ENCODE measurements at places on chromosomes 6 and 20. TPM values are rescaled to one million over a fixed set of nuclear protein-coding genes. Genes with fewer than 3 reads are reported as not detected.

The C6orf132 gene
- total RNA-seq = 1.2 TPM

DNA sequence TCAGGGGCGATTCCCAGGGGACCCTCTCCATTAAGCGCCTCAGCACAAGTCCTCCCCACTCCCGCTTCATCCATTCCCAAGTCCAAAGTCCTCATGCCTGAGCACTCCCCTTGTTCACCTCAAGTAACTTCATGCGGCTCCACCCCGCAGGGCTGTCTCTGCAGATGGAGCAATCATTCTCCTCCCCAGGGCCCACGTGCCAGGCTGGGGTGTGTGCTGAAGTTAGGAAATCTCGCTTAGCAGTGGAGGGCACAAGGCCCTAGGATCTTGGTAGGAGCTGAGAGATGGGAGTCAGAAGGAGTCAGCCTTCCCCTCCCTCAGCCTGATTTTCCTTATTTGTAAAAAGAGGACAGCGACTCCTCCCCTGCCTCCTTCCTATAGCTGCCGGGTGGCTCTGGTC lies 3.5 kb downstream of the TGM3 start:
- H3K4me3 ChIP-seq = no peak overlapping the region
- no peaks in the 10 kb centered on the region for H3K36me3 ChIP-seq
- H3K4me1 ChIP-seq = no peaks in the 10 kb centered on the region
- no peak overlapping the region for H3K27ac ChIP-seq
- no peaks in the 10 kb centered on the region for H3K27me3 ChIP-seq

- no peaks in the 10 kb centered on the region for H3K27me3 ChIP-seq
- H3K27ac ChIP-seq = no peak overlapping the region
- no peaks in the 10 kb centered on the region for H3K36me3 ChIP-seq
Measured at GRCh38 chr6:119132261-119132981, 54.0 kb upstream of the FAM184A start.

The JARID2 gene
- total RNA-seq = 5.0 TPM

The LHFPL5 gene
- not detected for total RNA-seq

The FNDC11 gene
- total RNA-seq = 1.0 TPM

GRCh38 chr6:54053881-54054391 lies 57.3 kb upstream of the MLIP start:
- H3K36me3 ChIP-seq = no peaks in the 10 kb centered on the region
- peak; percentile 92 for DNase-seq
- H3K4me1 ChIP-seq = peaks cover 3% of the 10 kb centered on the region
- no peaks in the 10 kb centered on the region for H3K27me3 ChIP-seq
- peak overlapping the region; percentile 0 for H3K4me3 ChIP-seq
- H3K27ac ChIP-seq = peak overlapping the region; percentile 58

The GPR63 gene
- 3.0 TPM for total RNA-seq

The GTPBP2 gene
- total RNA-seq = 111 TPM

The DSN1 gene
- 8.3 TPM for total RNA-seq

- H3K4me3 ChIP-seq = no peak overlapping the region
- no peaks in the 10 kb centered on the region for H3K27me3 ChIP-seq
- H3K4me1 ChIP-seq = peaks cover 3% of the 10 kb centered on the region
Measured at GRCh38 chr20:1402149-1402548, 9.3 kb upstream of the FKBP1A start.

GRCh38 chr20:37786043-37786442 lies 92.2 kb downstream of the CTNNBL1 start:
- H3K4me3 ChIP-seq = no peak overlapping the region
- H3K27ac ChIP-seq = no peak overlapping the region
- DNase-seq = no peak
- no peaks in the 10 kb centered on the region for H3K36me3 ChIP-seq

The SLC22A7 gene
- total RNA-seq = not detected

DNA sequence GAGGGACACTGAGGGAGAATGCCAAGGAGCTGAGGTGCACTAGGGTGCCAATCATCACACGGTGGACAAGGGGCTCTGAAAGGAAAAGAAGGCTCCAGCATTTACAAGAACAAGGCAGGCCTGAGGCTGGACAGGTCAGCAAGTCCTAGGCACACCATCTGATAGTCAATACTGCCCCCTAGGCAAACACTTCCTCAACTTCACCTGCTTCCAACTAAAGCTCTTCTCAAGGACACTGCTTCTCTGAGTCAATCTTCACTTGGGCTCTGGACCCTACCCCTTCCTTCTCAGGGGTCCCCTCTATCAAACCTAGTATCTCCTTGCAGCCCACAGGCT lies 37.7 kb upstream of the SLC4A11 start:
- no peak overlapping the region for H3K4me3 ChIP-seq
- peak; percentile 7 for DNase-seq
- H3K27me3 ChIP-seq = no peaks in the 10 kb centered on the region
- H3K36me3 ChIP-seq = peaks cover 16% of the 10 kb centered on the region
- no peaks in the 10 kb centered on the region for H3K4me1 ChIP-seq

Measured in fibroblast of lung (primary cell).